ENCODE measurements at places on chromosomes 11 and 22.

DNA sequence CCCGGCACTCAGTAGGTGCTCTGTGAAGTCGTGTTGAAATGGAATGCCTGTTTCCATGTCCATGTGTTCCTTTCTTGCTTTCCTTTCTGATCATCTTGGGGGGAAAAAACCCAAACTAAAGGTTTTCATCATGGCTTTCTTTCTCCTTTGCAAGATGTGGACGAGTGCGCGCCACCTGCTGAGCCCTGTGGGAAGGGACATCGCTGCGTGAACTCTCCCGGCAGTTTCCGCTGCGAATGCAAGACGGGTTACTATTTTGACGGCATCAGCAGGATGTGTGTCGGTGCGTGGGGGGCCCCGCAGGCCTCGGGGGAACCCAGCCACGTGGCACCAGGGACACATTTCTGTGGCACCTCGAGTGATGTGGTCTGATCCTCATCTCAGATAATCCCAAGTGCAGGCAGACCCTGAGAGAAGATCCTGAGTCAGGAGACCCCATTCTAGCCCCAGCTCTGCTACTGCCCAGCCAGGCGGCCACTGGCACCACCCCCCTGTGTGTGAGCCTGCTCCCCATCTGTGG is 39.4 kb downstream of the FBLN1 start:
- DNase-seq = no peak

DNA sequence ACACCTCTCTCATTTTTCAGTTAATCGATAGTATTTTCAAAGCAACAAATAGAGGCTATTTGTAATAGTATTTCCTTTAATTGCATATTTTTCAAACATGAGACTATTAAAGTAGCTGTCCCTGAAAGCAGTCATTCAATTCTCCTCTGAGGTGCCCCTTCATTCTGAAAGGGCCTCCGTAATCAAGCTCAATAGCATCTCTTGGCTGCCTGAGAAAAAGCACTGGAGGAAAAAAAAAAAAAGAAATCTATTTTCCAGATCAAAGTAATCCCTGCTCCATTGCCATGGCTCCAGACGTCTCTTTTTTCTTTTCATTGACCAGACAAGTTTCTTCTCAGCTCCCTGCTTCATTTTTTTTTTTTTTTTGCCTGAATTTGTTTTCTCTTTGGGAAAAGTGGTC is 154.5 kb upstream of the BLID start:
- DNase-seq = no peak

DNA sequence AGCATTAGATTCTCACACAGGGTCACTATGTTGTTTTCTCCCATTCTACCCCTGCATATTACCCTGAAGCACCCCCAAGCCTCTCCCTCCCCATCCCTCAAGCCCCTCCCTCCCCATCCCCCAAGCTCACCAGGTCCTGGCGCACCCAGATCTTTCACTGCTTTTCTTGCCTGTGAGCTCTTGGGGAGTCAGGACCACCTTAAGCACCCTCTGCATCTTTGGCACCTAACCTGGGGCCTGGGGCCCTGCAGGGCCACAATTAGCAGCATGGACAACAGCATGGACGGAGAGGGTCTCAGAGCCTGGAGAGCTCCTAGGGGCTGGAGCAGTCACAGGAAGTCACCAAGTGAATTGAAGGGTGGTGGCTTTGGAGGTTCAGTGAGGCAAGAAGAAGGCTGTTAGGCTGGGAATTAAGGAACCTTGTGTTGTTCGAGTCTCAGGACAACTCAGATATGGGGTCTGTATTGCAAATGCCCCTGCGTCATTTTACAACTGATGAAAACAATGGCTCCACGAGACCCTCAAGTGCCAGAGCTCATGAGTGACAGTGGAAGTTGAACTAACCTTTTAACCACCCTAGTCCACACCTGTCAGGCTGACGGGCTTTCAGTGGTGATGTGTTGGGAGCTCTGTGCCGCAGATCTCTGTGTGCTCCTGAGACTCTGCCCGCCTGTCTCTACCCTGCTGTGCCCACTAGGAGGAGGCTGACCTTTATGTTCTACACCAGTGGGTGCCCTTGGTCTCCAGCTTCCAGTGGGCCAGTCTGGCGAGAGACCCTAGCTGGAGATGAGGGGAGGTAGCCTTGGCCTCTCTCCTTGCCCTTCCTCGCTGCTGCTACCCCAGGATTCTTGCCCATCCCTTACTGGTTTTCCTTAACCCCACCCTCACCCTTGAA is 111.3 kb upstream of the OR4B1 start:
- no peak for DNase-seq

- DNase-seq = no peak
These were observed 17.6 kb downstream of the C22orf31 start for GRCh38 chr22:29043906-29044575.

GRCh38 chr11:91778758-91779157 is 445.9 kb upstream of the FAT3 start:
- no peak for DNase-seq

Data from effector CD4-positive, alpha-beta T cell (primary cell).